Ascending aorta (tissue), 2 donors: ENCODE measurements at places on chromosomes 3 and 15. TPM values are rescaled to one million over a fixed set of nuclear protein-coding genes. Genes with fewer than 3 reads are reported as not detected.

The XRN1 gene
- 10.1 TPM for total RNA-seq

The TMCO5A gene
- not detected for total RNA-seq

The CLDN16 gene
- total RNA-seq = not detected

The CD276 gene
- 84.3 TPM for total RNA-seq

DNA sequence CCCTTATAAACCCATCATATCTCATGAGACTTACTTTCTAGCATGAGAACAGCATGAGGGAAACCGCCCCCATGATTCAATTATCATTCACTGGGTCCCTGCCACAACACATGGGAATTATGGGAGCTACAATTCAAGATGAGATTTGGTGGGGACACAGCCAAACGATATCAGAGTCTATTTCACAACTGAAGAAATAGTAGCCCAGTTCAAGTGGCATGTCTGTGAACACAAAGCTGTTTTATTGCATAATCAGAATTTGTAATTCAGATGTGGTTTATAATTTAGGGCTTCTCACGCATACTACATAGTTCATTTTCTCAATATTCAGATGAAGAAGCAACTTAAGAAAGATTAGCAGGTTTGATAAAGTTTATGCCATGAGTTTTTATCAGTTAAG is 1188.0 kb upstream of the ALCAM start:
- no peak for DNase-seq

- DNase-seq = no peak
These were observed 15.9 kb downstream of the IVD start for GRCh38 chr15:40421246-40422157.

- DNase-seq = no peak
These were observed 6.0 kb upstream of the AMOTL2 start for GRCh38 chr3:134380249-134380648.

DNA sequence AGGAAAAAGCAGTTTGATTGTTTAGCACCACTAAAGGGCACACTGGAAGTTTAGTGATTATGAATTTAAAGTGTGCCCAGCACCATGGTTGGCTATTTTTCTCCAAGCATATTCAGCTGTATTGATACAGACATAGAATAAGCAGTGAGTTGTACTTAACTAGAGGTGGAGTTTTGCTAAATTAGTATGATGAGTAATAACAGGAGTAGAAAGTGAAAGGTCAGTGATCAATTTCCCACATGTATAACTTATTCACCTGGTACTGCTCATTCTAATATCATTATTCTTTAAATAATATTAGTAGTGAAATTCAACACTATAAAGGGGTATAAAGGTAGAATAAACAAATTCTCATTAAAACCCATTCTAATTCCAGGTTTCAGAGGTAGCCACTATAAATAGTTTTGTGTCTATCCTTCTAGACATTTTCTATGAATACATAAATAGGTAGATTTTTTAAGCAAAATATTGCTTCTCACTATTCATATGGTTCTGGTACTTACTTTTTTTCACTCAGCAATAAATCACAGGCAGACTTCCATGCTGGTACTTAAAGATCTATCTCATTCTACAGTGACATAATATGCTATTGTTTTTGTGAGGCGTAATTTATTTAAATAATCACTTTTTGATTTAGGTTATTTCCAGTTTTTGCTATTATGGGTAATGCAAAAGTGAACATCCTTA is 732.9 kb downstream of the VGLL3 start:
- DNase-seq = no peak

GRCh38 chr3:157157836-157158235 is 2.1 kb downstream of the CCNL1 start:
- no peak for DNase-seq

GRCh38 chr3:54454806-54455205 is 332.5 kb downstream of the CACNA2D3 start:
- DNase-seq = no peak

DNA sequence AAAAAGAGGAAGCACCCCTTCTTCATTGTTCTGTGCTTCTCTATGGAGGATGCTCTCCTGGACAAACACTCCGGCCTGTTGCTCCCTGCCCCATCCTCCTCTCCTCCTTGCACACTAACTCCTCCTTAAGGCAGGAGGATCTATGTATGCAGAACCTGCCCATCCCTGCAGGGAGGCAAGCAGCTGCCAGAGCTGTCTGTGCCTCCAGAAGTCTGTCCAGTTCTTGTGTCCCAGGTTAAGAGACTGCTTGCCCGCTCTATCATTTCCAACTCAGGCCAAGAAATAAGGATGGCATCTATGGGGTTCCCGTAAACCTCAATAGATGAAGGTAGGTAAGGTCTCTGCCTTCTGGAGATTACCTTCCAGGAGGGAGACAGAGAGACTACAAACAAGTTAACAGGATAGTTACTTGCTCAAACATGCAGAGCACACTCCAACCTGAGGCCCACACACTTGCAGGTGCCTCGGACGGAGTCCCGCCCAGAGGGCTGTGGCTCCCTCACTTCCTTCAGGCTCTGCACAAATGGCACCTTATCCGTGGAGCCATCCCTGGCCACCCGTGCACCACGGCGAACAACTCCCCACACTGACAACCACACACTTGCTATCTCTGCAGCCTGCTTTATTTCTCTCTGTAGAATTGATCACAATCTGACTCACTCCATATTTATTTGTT is 6.9 kb downstream of the XXYLT1 start:
- no peak for DNase-seq

- no peak for DNase-seq
These were observed 33.6 kb downstream of the ABTB1 start for GRCh38 chr3:127706312-127706711.

- DNase-seq = no peak
These were observed 181.8 kb downstream of the PDCD6IP start for GRCh38 chr3:33980252-33980651.
